ENCODE measurements at places on chromosomes 3 and 15.
A peak's percentile ranks its signal among the peaks of the same experiment; 100 is the strongest.

- no peak for DNase-seq
These were observed 15.1 kb downstream of the DUSP7 start for GRCh38 chr3:52041118-52041731.

- DNase-seq = peak; percentile 46
These were observed 545 bp upstream of the RFX7 start for GRCh38 chr15:56244038-56244810.

- peak; percentile 40 for DNase-seq
These were observed 10.1 kb downstream of the SEMA3F start for GRCh38 chr3:50164984-50165909.

GRCh38 chr15:64090527-64090926 lies 3.1 kb downstream of the CIAO2A start:
- no peak for DNase-seq

GRCh38 chr3:126941721-126942270 lies 41.1 kb upstream of the PLXNA1 start:
- no peak for DNase-seq

GRCh38 chr15:81939604-81940440 lies 106.0 kb downstream of the MEX3B start:
- no peak for DNase-seq

DNA sequence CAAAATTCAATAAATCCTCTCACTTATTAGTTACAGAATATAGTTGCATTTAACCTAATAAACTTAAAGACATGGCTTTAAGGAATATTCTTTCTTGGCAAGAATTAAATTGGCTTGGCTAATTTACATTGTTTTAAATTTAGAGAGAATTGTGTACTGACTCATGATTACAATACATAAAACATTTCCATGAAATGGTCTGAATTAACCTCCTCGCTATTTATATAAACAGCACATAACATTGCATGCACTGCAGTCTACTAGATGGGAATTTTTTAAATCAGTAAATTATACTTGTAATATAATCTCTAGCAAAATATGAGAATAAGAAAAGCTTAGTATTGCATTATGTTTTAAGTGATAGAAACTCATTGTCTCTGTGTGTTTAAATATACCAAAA lies 268.9 kb downstream of the SHOX2 start:
- no peak for DNase-seq

- DNase-seq = no peak
These were observed 161.1 kb downstream of the CLSTN2 start for GRCh38 chr3:140096037-140096436.

GRCh38 chr15:99986297-99987118 lies 253.3 kb upstream of the LYSMD4 start:
- DNase-seq = no peak

DNA sequence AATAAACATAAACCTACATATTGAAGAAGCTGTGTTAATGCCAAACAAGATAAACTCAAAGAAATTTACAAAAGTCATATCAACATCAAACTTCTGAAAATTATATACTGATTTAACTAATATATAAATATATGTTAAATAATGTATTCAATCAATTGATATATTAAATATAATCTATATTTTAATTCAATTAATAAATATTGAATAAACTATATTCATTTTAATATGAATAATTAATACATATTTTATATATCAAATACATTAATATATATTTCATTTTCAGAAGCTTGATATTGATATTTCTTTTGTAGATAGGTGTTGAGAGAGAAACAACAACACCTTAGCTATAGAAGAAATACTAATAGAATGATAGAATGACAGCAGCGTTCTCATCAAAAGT lies 768.1 kb downstream of the MECOM start:
- DNase-seq = no peak

DNA sequence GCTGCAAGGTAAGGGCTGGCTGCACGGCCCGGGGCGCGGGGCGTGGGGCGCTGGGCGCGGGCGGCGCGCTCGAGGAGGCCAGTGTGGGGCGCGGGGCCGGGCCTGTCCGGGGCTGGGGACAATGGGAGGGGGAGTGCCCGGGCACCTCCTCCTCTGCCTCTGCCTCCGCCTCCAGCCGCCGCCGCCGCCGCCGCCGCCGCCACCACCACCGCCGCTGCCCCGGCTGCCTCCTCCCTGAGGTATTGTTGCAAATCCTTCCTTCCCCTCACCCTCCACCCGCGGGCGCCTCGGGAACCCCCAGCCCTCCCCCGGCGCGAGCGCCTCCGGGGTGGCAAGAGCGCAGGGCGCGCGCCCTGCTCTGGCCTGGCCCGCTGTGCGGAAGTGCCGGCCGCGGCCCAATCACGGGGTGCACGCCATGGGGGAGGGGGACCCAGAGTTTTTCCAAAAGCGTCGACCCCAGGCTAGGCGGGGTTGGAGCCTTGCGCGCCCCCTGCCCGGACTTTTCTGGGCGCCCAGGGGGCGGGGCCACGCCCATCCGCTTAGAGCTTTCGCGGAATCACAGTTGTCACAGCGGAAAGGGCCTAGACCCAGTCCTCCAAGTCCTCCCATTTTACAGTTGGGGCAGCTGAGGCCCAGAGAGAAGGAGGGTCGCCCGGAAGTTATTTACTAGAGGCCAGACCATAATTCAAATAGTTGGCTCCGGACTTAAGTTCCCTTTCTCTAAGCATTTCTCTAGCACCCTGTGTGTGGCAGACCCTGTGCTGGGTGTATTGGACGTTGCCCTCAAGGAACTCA lies at the start of gene LPP:
LPP (plus strand) TSS at position 144 of the 795 bp plus-strand sequence. CDS start 251,964 bp downstream, outside the sequence.
- peak; percentile 38 for DNase-seq

GRCh38 chr3:174170248-174170647 lies 688.9 kb upstream of the NAALADL2 start:
- DNase-seq = no peak

GRCh38 chr3:89300981-89301380 lies 193.6 kb downstream of the EPHA3 start:
- DNase-seq = no peak

DNA sequence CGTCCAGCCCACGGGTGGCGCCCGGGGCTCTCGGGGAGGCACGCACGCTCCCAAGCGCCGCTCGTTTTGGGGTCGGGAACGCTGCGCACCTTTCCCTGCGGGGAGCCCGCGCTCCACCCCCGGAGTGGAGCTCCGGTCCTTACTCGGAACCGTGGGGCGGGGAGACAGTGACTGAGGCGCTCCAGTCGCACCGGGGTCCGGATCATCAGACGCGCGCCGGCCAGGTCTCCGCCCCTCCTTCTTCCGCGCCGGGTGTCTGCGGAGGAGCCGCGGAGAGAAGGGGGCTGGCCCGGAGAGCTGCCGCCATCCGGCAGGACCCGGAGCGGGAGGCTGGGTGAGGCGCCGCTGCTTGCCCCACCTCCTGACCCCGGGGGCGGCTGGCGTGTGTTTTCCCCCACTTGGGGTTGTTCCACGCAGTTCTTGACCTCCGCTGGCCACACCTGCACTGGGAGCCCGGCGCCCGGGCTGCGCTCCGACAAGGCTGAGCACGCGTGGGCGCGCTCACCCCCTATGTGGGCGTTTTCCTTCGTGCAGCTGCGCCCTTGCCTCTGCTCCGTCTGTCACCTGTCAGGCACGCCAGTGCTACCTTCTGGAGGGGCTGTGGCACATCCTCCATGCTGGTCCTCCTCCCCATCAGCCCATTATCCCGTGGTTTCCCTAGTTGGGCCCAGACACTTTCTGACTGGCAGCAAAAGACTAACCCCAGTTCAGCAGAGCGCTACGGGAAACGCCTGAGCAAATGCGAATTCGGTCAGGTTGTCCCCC lies at the start of gene MCF2L2:
MCF2L2 (minus strand) TSS at position 173 of the 765 bp plus-strand sequence. CDS start 642 bp downstream, outside the sequence.
- DNase-seq = no peak

GRCh38 chr3:29153811-29154210 lies 127.1 kb upstream of the RBMS3 start:
- DNase-seq = no peak

DNA sequence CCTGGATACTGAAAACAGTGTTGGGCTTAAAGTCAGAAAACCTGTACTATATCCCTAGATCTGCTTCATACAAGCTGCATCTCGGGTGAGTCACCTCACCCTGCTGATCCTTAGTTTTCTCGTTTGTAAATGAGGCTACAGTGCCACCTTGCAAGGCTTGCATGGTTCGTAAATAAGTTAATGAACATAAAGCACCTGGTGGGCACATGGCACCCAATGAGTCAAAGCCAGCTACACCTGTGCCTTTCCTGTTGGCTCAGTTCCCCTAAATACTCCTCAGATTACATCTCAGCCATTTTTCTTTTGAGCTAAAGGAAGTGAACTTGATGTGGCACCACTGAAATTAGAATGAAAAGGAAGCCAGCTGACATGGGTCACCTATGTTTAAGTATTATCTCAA lies 26.5 kb downstream of the RTP1 start:
- DNase-seq = no peak

DNA sequence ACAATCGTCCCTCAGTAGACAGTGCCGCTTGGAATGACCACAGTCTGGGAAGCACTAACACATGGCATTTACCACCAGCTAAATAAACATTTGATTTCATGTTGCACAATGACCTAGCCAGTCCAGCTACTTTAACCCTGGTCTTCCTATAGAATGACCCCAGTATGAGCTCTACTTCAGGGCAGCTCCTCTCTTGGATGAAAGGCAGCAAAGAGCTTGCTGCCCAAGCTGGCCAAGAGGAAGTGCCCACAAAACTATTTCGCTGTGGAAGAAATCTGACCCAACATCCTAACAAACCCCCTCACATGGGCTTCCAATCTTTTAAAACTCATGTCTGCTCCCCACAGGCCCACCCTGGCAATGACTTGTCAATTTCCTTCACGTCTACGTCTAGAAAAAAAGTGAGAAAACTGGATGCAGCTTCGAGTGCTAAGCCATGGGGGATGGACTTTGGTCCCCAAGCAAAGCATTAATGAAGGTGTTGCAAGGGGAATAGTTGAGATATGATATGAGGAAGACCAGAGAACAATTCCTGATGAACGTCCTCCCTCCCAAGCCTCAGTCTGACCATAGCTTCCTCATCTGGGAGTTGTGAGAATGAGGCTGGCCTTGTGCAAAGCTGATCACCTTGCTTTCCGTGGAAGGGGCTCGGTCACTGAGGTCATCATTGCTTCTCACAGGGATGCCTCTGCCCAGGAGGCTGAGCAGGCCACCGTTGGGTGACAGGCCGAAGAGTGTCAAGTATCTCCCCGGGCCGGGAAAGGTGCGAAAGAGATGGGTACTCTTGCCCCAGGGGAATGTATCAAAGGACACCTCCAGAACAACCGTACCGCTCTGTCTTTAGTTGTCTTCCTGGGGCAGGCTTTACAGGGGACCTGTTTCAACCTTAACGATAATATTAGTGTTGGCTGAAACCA lies 964 bp downstream of the SLC25A20 start:
- no peak for DNase-seq

DNA sequence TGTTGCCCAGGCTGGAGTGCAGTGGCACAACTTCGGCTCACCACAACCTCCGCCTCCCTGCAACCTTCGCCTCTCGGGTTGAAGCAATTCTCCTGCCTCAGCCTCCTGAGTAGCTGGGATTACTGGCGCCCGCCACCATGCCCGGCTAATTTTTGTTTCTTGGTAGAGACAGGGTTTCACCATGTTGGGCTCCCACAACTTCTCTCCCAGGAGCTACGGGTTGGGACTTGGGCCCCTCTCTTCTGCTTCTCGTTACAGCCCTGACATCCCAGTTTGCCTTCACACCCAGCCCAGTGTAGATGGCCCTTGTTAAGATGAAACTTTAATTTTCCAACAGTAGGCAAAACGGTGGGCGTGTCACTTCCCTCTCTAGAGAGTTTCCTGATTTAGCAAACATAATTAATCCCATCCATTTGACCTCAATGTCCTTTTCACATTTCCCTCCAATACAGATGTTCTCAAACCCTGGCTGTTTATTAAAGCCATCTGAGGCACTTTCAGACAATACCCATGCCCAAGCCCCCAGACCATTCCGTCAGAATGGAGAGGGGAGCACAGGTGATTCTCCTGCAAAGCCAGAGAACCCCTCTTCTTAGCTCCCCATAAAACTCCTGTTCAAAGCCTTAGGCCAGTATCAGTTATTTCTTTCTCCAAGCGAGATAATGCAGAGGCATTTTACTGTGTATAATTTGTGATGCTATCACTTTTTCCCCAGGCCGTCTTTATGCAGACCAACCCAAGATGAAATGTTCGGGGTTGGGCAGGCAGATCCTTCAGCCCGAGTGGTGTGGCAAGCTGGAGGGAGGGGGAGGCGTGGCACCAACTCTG lies 245.7 kb downstream of the XXYLT1 start:
- no peak for DNase-seq

DNA sequence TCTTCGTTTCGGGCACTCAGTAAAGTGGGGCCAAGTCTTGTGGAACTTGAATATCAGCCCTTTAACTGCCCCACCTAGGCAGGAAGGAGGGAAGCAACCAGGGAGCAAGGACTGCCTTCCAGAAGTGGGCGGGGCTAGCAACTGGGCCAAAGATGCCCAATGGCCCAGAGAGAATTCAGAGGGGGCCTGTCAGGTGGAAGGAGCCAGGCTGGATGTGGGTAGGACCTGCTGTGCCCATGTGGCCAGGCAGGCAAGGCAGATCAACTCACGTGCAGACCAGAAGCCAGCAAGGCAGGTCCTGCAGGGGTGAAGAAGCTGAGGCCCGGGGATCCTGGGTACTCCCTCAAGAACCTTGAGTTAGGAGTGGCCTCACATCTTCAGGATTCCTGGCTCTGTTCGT lies 5.5 kb downstream of the MAP6D1 start:
- DNase-seq = no peak

DNA sequence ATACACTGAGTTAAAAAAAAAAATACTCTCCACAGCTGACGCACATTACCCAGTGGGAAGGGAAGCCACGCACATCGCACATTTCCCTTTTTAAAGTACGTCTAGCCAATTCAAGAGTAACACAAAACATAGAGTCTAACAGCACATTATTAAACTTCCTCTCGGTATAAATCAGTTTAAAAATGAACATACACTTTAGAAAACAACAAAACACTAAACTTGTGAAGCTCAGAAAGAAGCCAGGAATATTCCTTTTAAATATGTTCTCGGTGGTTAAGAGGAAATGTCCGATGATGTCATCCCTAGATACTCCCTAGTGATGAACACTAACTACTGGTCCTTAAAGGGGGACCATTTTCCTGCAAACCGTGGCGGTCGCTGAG lies 721 bp downstream of the MYEF2 start:
- no peak for DNase-seq

- no peak for DNase-seq
These were observed 92.5 kb downstream of the IQSEC1 start for GRCh38 chr3:12980596-12981290.

GRCh38 chr3:67614195-67614594 lies 40.2 kb downstream of the SUCLG2 start:
- DNase-seq = no peak

DNA sequence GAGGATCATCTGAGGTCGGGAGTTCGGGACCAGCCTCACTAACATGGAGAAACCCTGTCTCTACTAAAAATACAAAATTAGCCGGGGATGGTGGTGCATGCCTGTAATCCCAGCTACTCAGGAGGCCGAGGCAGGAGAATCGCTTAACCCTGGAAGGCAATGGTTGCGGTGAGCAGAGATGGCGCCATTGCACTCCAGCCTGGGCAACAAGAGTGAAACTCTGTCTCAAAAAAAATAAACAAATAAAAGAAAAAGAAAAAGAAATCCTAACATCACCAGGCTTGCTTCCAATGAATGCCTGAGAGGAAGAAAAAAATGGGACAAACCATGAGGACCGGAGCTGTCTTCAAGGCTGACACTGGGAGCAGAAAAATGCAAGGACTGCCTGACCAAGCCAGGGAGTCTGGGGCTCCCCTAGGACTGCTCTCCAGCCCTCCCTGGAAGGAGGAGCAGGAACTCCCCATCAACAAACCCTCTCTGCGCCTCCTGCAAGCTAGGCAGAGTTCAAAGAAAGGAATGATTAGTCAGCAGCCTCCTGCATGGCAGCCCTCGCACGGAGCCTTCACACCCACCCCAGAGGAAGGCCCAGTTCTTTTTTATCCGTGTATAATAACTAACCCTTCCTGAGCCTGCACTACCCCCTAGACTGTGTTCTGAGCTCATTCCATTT lies 55.4 kb downstream of the NUP210 start:
- no peak for DNase-seq
